ENCODE measurements at places on chromosomes 6 and 20.
A peak's percentile ranks its signal among the peaks of the same experiment; 100 is the strongest.

GRCh38 chr6:155315516-155315871 lies 1.2 kb upstream of the TFB1M start:
- no peak for DNase-seq

- no peak for DNase-seq
Observed at GRCh38 chr6:34202329-34203201, 34.1 kb upstream of the HMGA1 start.

- DNase-seq, result no peak
Observed at GRCh38 chr6:139290787-139291311, 949 bp downstream of the TXLNB start.

- no peak for DNase-seq
Observed at GRCh38 chr6:166439366-166440091, 56.8 kb upstream of the MPC1 start.

GRCh38 chr6:153927867-153928266 lies 111.2 kb upstream of the OPRM1 start:
- no peak for DNase-seq

- DNase-seq, result no peak
Observed at GRCh38 chr6:119360262-119360915, 10.8 kb upstream of the MAN1A1 start.

GRCh38 chr6:28489366-28490204 lies 26.0 kb downstream of the GPX6 start:
- peak; percentile 43 for DNase-seq

- DNase-seq, result no peak
Observed at GRCh38 chr20:40913224-40914185, 115.1 kb upstream of the TOP1 start.

GRCh38 chr6:170403451-170403850 lies 96.9 kb downstream of the FAM120B start:
- no peak for DNase-seq

DNA sequence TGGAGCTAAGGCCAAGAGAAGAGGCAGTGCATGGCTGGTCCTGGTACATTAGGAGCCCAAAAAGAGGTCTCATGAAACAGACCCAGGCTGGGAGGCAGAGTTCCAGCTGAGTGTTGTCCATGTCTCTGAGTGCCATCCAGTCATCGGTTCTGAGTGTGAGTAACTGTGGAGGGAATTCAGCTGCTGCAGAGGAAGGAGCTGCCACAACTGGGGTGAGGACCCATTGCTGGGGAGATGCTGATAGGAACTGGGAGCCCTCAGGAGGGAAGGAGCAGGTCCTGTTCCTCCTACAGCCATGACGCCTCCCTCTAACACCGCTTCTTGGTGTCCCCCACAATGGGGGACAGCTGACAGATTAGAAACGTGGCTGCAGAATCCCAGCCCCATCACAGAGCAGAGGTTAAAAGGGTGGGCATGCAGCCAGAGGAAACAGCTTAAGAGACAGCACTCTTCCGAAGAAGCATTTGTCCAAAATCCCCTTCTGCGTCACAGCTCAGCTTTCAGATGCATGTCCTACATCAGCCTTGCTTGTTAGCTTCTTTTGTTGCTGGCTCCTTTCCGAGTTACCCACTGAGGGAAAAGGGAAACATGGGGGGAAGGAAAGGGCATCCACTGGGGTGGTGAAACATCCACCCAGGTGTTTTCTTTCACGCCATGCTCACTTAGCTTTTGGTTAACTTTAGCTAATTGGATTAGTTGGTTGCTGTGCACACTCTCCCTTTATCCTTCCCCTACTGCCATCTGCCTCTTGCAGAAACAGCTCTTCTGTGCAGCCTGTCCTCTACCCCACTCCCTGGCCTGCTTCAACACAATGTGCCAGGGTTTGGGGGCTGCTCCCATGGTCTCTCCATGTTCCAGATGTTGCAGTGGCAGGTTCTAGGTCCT lies 239.2 kb downstream of the SYNDIG1 start:
- DNase-seq, result no peak

DNA sequence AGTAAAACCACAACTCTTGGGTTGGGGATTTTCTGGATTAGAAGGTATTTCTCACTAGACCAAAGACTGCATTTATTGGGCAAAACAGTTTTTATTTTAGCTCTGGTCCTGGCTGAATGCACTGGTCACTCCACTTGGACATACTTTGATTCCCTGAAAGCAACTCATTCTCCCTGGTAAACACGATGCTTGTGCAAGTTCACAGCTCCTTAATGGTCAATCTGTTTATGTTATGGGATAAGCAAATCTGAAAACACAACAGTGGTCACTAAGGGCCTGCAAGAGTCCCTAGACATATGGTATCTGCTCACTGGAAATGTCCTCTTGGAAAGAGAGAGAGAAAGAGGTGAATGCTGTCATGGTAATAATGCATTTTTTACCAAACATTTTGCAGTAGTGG lies 559.8 kb downstream of the CDH26 start:
- no peak for DNase-seq

DNA sequence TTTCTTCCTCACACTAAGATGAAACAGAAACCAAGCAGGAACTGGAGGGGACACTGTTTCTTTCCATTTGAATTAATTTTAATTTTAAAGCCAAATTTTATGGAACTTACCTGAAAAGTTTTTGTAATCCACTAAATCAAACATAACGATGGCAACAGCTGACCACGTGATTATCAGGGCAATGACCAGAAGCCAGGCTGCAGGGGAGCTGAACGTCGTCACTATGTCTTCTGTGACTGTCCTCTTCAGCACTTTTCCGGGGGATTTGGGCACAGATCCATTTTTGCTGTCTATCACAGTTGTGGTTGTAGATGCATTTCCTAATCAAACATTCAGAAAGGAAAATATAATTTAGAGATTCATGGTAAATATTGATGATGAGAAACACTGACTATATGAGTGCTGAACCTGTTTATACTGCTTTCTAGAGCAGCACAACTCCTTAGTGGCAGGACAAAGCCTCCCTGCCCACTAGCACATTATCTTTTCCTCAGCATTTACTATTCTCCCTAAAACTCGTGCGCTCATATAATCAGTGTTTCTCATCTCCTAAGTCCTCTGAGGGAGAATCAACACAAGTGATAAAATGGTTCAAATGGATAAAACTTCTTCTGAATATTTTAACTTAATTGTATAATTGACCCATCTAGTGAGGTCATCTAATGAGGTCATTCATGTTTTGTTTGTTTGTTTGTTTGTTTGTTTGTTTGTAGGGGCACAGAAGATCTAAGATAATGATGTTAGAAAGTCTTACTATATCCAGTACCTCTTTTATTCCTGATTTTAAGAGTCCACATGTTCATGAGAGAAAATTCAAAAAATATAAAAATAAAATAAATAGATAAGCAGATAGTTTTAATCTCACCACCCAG lies 65.7 kb downstream of the TRDN start:
- no peak for DNase-seq

DNA sequence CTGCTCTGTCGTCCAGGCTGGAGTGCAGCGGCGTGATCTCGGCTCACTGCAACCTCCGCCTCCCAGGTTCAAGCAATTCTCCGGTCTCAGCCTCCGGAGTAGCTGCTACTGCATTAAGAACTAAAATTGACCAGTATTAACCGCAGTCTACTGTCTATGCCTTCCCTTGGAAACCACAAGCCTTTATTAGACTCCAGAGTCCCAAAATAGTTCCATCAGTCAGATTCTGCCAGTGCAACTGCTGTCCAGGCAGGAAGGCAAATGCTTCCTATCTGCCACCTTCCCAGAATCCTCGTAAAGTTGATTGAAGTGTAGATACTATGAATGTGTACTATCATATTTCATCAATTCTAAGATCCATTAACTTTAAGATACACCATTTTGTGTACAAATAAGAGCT lies 16.7 kb downstream of the KAT14 start:
- DNase-seq, result no peak

DNA sequence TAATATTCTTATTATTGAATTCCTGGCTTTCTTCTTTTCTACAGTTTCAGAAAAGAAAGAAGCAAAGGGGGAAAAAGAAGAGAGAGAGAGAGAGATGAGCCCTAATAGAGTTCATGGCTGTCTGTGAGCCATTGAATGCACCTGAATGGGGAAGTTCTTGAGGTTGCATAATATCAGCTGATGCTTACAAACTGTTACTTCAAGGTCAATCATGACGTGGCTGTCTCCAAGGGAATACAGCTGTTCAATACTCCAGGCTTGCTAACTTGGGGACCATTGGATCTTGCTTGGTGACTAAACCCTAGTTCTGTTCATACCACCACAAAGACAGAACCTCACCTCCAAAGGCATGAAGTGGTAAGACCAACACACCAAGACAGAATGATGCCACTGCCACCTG lies 180.4 kb downstream of the ADGRG6 start:
- DNase-seq, result no peak

DNA sequence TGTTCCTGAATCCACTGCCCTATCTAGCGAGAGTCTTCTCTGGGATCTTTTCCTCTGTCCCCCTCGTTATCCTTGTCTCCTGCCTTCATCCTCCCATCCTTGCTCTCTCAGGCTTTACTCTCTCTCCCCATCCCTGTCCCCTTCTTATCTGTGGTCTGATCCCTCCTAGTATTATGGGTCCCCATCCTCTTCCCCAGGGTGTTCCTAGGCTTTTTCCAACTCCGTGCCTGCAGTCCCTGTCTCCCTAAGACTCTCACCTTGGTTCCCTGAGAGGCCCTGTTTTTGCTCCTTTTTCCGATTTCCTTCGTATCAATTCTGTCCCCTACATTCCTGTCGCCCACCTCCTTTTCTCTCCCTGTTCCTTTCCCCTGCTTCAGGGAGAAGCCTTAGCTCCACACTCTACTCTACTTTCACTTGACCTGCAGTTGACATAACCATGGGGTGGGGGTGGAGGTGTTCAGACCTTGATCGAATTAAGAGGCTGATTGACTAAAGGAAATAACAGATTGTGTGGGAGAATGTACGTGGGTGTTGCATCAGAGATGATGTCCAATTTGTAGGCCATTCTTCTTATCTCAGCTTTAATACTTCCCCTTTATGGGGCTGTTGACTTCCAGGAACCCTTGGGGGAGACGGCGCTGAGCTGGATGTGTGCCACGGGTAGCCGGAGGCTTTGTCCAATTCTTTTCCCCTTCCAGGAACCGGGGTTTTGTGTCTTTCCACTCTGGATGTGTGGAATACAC lies 905 bp downstream of the PPARD start:
- no peak for DNase-seq

DNA sequence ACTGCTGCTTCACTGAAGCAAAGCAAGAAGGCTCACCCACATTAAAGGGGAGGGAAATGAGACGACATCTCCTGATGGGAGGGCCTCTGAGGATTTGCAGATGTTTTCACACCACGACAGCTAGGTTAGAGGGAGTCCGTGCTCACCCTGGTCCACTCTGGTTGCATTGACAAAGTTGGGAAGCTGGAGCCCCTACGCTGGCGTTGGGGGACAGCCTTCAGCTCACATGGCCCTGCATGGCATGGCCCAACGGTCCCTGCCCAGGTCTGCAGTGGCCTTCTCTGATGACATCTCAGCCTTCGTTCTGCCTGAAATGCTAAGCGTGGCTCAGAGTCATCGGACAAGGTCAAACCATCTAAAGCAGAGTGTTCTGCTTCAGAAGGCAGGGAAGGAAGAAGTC lies 3.8 kb upstream of the NAPB start:
- no peak for DNase-seq

DNA sequence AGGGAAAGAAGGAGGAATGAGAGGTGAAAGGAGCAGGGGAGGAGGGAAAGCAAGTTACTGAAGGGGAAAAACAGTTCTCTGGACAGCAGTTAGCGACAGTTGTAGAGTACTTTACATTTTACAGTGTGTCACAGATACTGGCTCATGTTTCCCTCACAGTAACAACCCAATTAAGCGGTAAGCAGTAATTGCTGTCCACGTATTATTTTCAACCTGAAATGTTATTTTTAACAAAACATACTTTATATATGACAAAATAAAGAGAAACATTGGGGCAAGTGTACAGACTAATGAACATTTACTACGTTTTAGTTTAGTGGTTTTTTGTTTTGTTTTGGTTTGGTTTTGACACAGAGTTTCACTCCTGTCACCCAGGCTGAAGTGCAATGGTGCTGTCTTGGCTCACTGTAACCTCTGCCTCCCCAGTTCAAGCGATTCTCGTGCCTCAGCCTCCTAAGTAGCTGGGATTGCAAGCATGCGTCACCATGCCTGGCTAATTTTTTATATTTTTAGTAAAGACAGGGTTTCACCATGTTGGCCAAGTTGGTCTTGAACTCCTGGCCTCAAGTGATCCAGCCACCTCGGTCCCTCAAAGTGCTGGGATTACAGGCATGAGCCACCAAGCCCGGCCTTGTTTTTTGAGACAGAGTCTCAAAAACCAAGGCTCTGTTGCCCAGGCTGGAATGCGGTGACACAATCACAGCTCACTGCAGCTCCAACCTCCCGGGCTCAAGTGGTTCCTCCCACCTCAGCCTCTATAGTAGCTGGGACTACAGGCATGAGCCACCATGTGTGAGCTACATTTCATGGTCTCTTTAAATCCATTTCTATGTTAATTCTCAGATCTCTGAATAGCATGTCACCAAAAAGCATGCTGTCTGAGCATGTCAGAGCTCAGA lies 22.6 kb upstream of the BTN3A2 start:
- no peak for DNase-seq
